ENCODE measurements at places on chromosomes 1 and 21.

GRCh38 chr21:46191257-46191685, 7.0 kb upstream of the SPATC1L start:
- DNase-seq: no peak

- no peak for DNase-seq
Measured at GRCh38 chr21:44439211-44439600, 16.1 kb upstream of the LRRC3 start.

- peak; percentile 26 for DNase-seq
Measured at GRCh38 chr21:39313042-39313570, 326 bp downstream of the BRWD1 start.

GRCh38 chr1:176752505-176752904, 289.5 kb downstream of the PAPPA2 start:
- DNase-seq: no peak

GRCh38 chr1:59415881-59416280, 119.0 kb downstream of the FGGY start:
- no peak for DNase-seq

- DNase-seq: no peak
Measured at GRCh38 chr1:226542623-226543103, 5.9 kb upstream of the STUM start.

DNA sequence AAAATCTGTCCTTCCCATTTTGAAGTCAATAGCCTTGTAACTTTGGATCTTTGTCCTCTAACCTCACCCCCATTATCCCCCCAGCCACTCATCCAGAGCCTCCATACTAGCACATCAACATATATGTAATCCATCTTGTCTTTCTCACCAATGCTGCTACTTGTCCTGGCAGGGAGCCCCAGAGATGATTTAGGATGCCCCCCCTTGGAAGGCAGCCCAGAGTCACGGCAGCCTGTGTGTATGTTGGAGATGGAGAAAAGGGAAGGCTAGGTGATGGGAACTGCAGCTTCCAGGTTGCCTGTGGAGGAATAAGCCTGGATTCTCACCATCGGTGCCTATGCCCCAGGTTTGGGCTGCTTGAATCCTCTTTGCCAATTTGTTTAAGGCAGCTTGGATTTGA, 51.7 kb upstream of the SCMH1 start:
- DNase-seq: no peak

DNA sequence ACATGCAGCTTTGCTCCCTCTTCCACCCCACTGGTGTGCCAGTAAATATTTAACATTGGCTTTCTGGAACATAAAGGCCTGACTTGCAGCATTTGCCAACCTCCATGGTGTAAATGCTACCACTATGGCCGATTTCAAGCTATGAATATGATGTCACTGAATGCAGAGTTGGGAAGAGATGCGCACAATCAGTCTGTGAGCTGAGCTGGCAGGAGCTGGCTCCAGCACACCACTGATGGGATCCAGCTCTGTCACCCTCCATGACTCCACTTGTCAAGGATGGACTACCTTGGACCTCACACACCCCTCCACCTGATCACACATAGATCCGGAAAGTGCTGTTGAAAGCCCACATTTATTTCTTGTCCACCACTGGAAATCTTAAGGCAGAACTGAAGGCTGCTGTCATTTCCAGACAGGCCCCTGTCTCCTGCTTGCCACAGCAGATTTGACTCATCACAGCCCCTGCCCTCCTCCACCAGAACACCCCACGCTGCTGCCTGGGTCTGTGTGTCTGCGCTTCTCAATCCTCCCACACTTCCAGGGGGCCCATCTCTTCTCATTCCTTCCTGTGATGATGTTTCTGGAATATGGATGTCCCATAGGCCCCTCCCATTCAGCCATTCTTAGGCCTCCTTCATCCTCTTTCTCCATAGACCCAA, 82.2 kb upstream of the BCAR3 start:
- no peak for DNase-seq

DNA sequence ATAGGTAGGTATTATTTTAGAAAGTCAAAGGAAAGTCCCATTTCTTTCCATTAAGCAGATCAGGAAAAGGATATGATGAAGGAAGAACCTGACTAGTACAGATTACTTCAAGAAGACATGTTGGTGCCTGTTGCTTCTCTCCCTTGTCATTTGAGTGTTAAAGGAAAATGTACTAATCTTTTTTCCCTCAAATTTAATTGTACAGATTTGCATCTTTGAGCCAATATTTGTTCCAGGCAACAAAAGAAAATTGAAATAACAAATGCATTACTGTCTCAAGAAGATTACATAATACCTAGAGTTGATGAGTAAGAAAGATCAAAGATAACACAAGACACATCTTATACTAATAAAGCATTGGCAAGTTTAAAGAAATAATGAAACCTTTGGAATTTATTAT, 566.9 kb upstream of the ZP4 start:
- no peak for DNase-seq

All from neuronal stem cell (in vitro differentiated cells).